T-cell (primary cell): ENCODE measurements at places on chromosomes 13 and 19.

DNA sequence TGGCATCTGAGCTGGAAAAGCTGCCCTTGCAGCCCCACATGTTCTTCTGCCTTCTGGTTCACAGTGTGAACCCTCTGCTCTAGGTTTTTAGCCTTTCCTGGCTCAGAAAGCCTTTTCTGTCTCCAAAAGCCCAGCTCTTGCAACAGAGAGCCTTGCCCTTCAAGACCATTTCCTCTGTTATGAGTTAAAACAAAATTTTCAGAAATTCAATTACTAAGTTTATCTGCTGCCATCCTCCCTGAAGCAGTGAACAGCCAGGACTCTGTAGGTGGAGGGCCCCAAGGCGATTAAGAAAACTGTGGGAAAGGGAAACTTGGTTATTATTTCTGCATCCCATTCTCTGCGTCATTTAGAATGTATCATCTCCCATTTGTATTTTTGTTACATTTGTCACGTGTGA is 18.8 kb downstream of the FAM124A start:
- no peak for DNase-seq

DNA sequence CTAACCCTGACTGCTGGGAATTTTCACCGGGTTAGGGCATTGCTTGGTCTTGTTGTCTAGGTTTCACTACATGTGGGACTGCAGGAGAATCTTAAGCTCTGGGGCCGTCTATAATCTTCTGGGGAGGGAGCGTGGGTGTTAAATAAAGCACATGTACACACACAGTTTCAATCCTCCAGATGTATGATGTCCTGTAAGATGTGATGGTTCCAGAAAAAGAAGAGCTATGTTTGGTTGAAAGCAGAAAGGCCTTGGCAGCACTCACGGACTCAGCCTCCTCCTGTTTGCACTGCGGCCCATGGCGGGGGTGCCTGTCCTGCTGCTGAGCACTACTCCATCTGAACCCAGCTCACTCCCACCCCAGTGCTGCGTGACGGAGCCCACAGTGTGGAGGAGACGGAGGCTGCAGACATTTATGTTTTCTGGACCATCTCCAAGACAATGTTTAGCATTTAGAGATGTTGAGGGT is 343.5 kb downstream of the TEX29 start:
- no peak for DNase-seq

DNA sequence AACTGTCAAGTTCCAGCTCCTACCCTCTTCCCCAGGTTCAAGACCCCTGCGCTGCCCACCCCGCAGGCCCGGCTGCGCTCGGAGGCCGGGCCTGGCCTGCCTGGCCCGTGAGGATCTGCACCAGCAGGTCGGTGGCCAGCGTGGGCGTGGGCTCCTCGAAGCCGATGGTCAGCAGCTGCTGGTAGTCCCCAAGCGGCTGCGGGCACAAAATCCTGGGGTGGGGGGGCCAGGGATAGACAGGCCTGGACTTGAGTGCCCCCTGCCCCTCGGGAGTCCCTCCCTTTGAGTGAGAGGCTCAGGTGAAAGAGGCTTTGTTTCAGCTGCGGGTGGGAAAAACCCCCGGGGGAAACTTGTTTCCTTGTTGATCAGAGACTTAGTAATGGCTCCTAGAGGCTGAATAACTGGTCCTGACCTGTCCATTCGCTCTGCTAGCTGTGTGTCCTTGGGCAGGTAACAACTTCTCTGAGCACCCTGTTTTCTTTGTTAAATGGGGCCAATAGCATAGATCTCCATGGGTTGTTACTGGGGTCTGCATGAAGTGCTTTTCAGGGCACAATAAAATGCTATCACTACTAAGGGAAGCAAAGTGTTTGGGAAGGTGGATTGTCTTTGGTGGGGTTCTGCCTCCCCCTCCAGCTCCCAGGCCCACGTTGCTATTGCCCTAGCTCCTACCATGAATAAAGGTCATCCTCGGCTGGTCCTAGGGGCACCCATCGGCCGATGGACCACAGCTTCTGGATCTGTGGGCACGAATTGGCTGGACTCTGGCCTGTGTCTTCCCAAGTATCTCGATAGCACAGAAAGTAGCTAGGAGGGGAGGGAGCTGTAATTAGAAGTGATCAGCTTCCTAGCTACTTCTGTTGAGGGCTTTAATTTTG is 3.5 kb downstream of the C19orf67 start:
- peak; percentile 33 for DNase-seq

DNA sequence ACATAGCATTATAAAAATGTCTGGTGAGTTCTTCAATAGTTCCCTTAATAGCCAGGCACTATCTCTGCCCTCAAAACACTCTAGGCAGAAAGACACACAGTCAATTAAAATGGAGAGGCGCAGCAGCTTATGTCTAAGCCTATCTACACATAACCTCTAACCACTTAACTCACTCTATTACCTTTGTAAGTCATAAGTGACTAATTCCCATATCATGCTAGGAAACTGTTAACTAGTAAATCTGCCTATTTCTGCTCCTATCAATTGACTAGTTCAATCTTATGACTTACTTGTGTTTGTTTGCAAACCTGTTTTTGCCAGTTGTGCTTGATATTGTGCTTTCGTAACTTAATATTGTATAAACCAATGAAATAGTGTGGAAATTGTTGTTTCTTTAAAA is 3.2 kb downstream of the CCDC122 start:
- DNase-seq = no peak

DNA sequence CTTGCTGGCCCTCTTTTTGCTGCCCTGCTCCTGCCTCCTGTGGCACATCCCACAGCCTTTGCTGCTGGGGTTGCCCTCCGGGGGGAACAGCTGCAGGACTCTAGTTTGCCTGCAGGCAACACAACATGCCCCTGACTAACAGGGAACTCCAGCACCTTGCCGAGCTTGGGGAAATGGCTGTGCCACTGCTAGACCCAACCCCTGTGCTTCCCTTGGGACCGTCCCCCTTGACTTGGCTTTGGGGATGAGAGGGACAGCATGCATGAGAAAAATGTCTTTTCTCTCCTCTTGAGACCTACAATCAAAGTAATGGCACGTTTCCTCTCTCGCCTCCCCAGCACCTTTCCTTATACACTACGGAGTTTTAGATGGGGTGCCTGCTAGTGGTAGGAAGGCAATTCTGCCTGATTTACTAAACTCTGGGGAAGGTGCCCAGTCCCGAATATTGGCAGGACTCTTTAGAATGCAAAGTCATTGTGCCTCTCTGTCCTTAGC is 12.4 kb upstream of the VWA8 start:
- no peak for DNase-seq

GRCh38 chr13:111516712-111517640 is 196.5 kb downstream of the TEX29 start:
- DNase-seq = no peak
